ENCODE measurements at places on chromosomes 16 and 17.

GRCh38 chr17:17304521-17304985 is 1.4 kb downstream of the NT5M start:
- no peak for DNase-seq

- DNase-seq = no peak
Measured at GRCh38 chr16:84136331-84137125, 8.4 kb downstream of the HSDL1 start.

GRCh38 chr16:25005445-25006306 is 9.5 kb downstream of the ARHGAP17 start:
- no peak for DNase-seq

- DNase-seq = no peak
Measured at GRCh38 chr17:17361867-17362539, 58.8 kb downstream of the NT5M start.

GRCh38 chr17:41530062-41531048 is 2.2 kb upstream of the KRT19 start:
- DNase-seq = no peak

Data from NCI-H2107 (cell line).